ENCODE measurements at places on chromosomes 13 and 19. TPM values are rescaled to one million over a fixed set of nuclear protein-coding genes. Genes with fewer than 3 reads are reported as not detected.

DNA sequence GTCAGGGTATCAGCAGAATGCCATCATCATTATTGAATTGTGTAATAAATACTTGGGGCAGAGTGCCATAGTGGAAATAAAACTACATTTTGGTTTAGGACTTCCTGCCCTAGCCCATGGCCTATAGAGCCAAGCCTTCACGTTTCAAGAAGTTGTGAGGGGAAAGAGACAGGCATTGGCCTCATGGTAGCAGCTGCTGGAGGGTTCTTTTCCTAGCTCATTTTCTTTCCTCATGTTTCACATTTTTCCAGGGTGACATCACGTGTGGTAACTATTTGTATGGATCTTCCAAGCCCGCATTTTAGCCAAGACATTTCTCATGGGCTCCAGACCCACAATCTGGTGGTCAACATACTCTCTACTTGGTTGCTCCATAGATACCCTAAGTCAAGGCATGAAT lies 80.4 kb downstream of the LRCH1 start:
- no peak for DNase-seq

- no peak for DNase-seq
Measured at GRCh38 chr13:26710166-26710565, 50.4 kb downstream of the GPR12 start.

DNA sequence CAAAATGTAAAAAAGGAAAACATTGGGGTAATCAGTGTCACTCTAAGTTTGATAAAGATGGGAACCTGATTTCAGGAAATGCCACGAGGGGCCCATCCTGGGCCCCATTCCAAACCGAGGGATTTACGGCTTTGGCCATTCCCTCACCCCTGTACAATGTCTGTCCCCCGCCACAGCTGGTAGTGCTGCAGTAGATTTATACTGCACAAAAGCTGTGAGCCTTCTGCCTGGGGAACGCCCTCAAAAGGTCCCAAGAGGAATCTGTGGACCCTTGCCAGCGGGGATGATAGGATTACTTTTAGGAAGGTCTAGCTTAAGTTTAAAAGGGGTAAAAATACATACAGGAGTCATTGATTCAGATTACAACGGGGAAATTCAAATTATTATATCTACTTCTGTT lies 173.4 kb upstream of the SGCG start:
- DNase-seq: peak; percentile 67

GRCh38 chr19:13952931-13953531 lies 722 bp downstream of the DCAF15 start:
- DNase-seq: peak; percentile 57

DNA sequence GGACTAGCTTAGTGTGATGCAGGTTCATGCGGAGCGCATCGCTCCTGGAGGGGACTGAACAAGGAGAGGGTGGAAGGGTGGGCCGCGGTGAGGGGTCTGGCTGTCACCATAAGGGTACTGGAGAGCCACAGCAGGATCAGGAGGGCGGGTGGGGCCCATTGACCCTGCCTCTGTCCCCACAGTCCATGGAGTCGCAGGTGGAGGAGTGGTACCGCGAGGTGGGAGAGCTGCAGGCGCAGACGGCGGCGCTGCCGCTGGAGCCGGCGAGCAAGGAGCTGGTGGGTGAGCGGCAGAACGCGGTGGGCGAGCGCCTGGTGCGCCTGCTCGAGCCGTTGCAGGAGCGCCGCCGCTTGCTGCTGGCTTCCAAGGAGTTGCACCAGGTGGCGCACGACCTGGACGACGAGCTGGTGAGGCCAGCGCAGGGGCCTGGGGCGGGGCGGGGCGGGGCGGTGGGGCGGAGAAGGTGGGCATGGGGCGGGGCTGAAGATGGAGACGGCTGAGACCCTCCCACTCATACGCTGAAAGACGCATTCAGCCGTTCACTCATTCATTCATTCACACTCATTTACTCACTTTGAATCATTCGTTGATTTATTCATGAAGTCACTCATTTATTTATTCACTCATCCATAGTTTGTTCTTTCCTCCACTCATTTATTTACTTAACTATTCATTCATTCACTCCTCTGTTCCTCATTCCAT lies 27.5 kb upstream of the SHKBP1 start:
- peak; percentile 87 for DNase-seq

CALR3 gene
- total RNA-seq: not detected

DNA sequence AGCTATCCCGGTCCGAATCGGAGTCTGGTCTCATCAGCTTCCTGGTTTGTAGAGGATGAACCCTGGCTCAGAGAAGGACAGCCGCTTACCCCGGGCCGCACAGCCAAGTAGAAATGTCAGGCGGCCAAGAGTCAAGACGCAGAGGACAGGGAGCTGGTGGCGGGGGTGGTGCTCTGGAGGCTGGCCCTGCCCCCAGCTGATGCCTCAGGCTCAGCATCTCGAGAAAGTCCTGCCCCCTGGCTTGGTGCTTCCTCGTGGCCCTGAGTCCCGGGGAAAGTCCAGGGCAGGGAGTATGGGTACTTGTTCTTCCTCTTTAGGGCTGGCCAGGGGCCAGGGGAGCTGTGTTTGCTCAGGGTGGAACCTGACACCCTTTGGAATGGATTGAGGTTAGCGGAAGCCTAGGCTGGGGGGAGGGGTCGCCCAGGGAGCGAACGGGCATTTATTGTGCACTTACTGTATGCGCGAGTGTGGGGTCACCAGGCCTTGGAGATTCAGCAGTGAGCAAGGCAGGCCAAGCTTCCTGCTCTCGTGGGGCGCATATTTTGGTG lies 2.2 kb downstream of the TJP3 start:
- peak; percentile 87 for DNase-seq
